Fibroblast of lung (primary cell): ENCODE measurements at places on chromosomes 4 and X. TPM values are rescaled to one million over a fixed set of nuclear protein-coding genes. Genes with fewer than 3 reads are reported as not detected.

DNA sequence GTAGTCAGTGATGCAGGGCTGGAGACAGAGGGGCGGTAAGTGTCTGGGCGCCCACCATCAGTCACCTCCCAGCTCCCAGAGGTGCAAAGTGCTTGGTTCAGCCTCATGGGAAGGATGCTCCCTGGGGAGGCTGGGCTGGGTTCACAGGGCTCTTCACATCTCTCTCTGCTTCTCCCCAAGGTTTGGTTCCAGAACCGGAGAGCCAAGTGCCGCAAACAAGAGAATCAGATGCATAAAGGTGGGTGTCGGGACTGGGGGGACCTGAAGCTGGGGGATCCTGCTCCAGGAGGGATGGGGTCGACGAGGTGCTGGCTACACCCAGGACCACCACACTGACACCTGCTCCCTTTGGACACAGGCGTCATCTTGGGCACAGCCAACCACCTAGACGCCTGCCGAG lies 10.1 kb downstream of the SHOX start:
- no peak for DNase-seq

- DNase-seq, result no peak
Measured at GRCh38 chr4:138010639-138011038, 231.5 kb downstream of the SLC7A11 start.

DNA sequence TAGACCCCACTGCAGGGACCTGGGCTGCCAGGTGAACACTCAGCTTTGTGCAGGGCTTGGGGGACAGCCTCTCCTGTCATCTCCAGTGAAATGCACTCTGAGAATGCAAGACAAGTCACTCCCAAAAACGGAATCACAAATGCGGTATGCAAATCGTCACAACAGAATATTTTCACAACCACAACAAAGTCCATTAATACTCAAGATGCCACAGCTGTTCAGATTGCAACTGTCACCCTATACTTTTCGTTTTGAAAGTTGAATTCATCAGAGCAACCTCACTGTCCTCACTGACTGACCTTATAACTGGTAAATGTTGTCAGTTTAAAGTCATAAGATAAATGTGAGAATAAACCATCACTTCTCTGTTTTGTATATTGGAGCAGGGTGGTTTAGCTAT lies 16.6 kb downstream of the JAKMIP1 start:
- no peak for DNase-seq

AKAP14 gene
- polyA plus RNA-seq, result not detected in 2 replicates
